NCI-H510A (cell line): ENCODE measurements at places on chromosomes 16 and 17.

GRCh38 chr16:12458591-12459358, 344.9 kb downstream of the CPPED1 start:
- no peak for DNase-seq

GRCh38 chr17:2794111-2794803, 2.0 kb upstream of the RAP1GAP2 start:
- DNase-seq, result no peak

- DNase-seq, result peak; percentile 39
These were observed 46.7 kb downstream of the WNT3 start for GRCh38 chr17:46771561-46772474.

DNA sequence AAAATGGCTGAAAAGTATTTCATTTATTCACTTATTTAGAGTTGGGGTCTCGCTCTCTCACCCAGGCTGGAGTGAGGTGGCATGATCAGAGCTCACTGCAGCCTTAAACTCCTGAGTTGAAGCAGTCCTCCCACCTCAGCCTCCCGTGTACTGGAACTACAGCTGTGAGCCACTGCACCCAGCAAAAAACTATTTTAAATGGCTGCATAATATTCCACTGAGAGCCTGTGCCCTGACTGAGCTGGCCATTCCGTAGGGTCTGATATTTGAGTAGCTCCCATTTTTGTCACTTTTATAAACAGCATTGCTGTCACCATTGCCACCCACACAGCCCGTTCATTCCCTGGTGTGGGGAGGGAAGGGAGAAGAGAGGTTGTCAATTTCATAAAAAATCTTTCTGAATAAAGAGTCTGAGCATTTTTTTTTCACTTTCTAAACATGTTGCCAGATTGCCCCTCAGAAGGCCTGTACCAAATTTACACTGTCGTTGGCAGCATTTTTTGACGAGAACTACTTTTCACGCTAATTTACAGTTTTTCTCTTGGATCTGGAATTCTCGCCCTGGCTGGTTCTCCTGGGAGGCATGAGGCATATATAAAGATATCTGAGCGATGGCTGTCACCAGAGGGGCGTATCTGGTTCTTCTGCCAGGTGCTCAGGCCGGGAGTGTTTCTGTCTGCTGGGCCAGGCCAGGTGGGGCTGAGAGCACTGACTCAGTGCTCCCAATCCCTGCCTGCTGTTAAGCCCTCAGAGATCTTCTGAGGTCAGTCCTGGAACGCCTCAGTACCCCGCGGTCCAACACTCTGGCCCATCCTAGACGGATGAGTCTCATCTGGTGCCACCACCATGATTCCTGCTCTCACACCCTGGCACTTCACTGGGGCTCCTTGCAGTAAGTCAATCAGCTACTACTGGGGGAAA, 7.2 kb upstream of the KIFC3 start:
- peak; percentile 52 for DNase-seq

- DNase-seq, result no peak
These were observed 247.6 kb upstream of the PSMD7 start for GRCh38 chr16:74049027-74049426.

GRCh38 chr16:23877107-23878070, 41.6 kb downstream of the PRKCB start:
- no peak for DNase-seq

DNA sequence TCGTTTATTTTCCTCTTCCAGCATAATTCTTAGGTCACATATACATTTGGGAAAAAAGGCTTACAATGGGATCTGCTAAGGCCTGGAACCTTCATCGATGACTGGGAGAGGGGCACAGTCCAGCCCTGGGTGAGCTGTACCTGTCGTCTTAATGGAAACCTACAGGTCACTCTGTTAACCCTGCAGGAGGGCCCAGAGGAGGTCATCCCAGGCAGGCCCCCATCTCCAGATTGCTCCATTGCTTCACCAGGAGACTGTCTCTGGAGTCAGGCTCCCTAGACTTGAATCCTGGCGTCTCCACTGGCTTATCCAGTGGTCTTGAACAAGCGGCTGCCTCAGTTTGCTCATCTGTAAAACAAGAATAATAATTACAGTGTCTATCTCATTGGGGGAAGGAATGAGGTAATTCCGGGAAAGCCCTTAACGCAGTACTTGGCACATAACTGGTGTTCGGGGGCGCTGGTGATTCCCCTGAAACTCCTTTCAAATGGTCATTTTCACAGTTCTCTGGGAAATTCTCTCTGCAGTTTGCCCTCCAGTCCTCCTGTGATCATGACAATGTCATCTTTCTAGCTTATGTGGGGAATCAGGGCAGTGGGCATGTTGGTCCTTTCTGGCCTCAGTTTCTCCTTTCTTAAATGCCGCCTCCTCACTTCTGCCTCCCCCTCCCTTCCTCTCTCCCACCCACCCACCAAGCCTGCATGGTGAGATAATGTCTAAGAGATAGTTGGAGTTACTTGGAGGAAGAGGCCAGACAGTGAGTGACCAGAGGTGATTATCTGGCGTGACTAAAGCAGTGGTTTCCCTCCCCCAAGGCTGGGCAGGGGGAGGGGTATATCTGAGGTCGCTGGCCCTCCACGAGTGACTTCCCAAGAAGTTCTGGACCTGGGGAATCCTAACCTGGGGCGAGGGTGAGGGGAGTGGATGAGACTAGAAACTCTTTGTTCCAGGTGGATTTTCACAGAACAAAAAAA, 31.3 kb upstream of the TAC4 start:
- no peak for DNase-seq

- DNase-seq, result no peak
These were observed 1972.6 kb downstream of the TP53TG3F start for GRCh38 chr16:35431829-35432663.

- no peak for DNase-seq
These were observed 251.1 kb downstream of the SEC14L1 start for GRCh38 chr17:77391668-77392375.

GRCh38 chr17:42403150-42403549, 14.9 kb upstream of the STAT3 start:
- DNase-seq, result no peak

DNA sequence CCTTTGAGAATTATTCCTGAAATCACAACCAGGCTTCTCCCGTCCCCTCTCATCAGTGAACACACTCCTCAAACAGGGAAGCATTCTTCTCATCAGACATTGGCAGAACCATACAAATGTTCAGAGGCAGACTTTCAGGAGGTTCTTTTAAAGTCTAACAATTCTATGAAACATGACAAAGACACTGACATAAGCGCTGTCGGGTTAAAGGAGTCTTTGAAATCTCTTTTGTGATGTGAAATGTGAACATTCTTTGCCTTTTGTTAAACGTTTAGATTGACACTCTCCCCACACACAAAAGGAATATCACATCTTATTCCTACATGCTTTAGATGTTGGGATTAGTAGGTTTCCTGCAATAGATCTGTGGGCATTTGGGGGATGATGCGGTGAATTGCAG, 63.9 kb downstream of the NETO2 start:
- no peak for DNase-seq

- no peak for DNase-seq
These were observed 3.5 kb downstream of the MYO15B start for GRCh38 chr17:75590849-75591721.

DNA sequence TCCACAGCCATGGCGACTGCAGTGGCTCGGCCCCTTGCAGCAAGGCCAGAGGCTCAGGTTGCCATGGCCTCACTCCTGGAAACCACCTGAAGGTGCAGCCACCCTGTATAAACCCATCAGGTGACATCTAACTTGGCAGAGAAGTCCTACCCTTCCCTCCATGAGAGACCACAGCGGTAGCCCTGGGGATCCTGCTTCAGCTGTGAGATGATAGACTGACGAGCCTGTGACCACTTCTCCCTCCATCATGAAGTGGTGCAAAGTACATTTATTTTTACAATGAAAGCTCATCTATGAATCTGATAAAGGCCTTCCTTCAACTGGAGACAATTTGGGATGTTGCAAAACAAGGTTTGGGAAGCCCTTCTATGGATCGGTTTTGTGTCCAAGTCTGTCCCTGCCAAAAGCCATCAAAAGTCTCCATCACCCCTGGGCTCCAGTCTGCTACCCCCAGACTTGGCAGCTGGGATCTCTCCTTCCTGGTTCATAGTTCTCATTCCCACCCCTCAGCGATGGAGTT, 1.8 kb downstream of the ZACN start:
- no peak for DNase-seq

DNA sequence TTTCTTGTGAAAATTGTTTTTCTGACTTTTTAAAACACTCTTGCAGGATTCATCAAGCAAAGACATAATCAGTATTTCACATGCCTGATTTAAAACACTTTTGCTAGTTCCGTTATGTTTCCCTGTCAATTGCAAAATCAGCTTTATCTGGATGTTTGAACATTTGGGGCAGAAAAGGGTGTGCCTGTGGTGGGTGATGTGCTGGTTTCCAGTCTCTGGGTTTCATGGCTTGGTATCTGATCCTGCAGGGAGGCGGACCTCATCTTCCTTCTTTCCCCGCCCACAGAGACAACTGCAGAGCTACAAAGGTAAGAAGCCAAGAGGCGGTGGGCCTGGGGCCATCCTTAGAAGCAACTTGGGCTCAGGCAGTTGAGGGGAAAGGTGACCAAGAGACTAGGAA, 41.8 kb downstream of the NLRC5 start:
- no peak for DNase-seq

DNA sequence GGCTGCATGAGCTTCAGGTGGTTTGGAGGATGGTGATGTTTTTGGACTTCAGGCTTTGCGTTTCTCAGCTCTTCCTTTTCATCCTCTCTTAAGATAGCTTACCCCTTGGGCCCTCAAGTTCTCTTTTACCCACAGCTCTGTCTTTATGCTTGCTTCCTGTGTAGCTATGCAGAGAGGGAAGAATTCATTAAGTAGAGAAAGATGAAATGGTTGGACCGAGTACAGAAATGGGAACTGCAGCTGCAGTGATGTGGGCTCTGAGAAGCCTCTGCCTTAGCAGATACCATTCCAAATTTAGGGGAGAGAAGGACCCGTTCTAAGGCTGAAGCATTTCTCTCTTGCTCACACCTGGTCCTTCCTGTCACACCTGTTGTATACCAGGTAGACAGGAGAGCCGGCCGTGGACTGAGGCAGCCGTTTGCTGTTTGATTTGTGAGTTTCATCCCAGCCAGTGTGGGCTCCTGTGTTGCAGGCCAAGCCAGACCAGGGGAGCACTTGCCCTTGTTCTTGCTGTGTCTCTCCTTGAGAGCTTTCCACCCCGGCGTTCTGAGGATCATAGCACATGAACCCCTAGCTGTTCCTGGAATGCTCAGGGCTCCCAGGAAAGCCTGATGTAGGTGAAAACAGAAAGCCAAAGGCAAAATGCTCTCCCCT, 392.7 kb downstream of the CPPED1 start:
- DNase-seq, result no peak

DNA sequence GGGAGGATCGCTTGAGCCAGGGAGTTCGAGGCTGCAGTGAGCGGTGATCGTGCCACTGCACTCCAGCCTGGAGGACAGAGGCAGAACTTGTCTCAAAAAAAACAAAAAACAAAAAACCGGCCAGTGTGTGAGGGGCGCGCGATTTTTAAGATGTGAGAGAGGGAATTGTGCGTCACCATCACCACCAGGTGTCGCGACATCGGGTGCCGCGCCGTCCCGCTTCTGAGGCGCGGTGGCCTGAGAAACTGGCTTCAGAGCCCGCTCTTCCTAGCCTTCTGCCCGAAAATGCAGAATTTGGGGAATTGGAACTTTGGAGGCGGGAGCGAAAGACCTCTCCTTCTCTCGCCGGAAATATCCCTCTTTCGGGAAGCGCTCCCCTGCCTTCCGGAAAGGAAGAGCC, 524.8 kb downstream of the KCNJ18 start:
- no peak for DNase-seq

GRCh38 chr16:24849641-24850040, 3.9 kb downstream of the SLC5A11 start:
- DNase-seq, result no peak

DNA sequence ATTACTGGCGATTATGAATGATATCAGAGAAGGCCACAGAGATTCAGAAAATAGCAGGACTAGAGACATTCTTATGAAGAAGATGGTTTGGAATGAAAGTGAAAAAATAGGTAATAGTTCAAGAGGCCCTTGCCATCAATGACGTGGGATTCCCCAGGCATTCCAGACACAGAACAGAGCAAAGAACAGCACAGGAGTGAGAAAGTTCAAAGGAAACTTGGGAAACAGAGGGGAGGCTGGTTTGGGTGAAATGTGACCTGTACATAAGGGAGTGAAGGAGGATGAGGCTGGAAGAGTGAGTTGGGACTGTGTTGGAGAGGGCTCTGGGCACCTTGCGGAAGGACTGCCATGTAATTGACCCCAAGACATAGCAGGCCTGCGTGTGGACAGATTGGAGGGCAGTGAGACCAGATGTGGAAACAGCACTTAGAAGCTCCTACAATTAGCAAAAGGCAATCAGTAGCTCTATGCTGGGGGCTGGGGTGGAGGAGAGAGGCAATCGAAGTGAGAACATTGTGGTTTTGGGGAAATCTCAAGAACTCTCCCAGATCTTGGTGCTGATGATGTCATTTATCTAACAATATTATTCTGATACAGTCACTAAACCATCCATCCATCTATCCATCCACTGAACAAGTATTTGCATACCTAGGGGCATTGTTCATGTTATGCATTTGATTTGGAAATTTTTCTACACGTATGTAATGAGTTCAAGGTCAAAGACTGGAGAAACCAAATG, 365.3 kb upstream of the ZFHX3 start:
- no peak for DNase-seq

GRCh38 chr17:9004132-9004960, 17.0 kb upstream of the NTN1 start:
- DNase-seq, result no peak

DNA sequence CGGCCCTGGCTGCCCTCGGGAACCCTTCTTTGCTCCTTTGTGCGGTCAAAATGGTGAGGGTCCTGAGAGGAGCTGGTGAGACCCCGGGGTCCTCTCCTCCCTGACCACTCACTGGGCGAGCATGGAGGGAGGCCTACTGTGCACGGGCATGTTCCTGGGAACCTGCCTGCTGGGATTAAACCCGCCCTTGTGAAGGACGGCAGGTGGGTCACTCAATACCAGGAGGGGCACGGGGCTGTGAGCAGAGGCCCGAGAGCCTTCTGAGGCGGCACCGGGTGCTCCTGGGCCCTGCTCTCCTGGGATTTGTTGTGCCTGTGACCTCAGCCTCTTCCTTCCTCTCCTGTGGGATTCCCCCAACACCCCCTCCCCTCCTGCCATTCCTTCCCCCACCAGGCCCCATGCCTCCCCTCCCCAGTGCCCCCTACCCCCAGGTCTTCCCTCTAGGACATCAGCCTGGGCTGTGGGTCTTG, 19.7 kb downstream of the METRNL start:
- no peak for DNase-seq

GRCh38 chr17:77476931-77477805, 336.4 kb downstream of the SEC14L1 start:
- DNase-seq, result peak; percentile 39

- DNase-seq, result no peak
These were observed 13.4 kb upstream of the TMEM170A start for GRCh38 chr16:75477680-75478473.

GRCh38 chr16:86414991-86415740, 95.2 kb upstream of the FOXF1 start:
- DNase-seq, result no peak

GRCh38 chr16:87842209-87842869, 27.0 kb downstream of the SLC7A5 start:
- DNase-seq, result no peak
